ENCODE measurements at places on chromosomes 1 and 21. TPM values are rescaled to one million over a fixed set of nuclear protein-coding genes. Genes with fewer than 3 reads are reported as not detected.

The DUSP12 gene
- total RNA-seq = 34.1 TPM

The GNAT2 gene
- not detected for total RNA-seq

The LHX8 gene
- not detected for total RNA-seq

The KCND3 gene
- 7.4 TPM for total RNA-seq

Measured in uterus (tissue), 4 donors.